ENCODE measurements at places on chromosomes 1 and 21.

GRCh38 chr1:155026588-155026987 is 7.0 kb downstream of the DCST2 start:
- no peak for DNase-seq

DNA sequence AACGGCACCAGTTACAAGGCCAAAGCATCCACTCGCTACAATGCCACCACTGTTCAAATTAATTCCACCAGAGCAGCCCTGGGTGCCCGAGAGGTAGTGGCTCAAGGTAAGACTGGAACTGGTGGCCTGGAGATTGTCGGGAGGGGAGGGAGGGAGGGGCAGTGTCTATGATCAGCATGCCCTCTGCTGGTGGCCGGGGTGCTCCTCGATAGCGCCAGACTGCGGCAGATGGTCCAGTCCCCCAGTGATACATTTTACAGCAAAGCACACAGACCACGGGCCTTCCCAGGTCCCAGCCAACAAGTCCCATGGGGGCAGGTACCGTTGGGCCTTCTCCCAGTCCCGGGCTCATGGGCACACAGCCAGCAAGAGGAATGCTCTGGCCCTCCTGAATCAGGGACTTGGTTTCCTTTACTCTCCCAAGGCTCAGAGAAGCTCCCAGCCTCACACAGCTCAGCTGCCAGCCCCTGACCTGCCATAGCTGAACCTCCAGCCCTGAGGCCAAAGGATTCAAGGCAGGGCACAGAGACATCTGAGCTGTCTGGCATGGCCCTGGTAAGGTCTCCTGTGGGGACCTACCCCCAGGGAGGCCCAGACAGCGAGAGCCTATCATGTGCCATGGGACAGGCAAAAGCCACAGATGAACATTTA is 15.3 kb downstream of the ACOT7 start:
- no peak for DNase-seq

- no peak for DNase-seq
These were observed 77.2 kb downstream of the LAMC1 start for GRCh38 chr1:183100361-183100974.

DNA sequence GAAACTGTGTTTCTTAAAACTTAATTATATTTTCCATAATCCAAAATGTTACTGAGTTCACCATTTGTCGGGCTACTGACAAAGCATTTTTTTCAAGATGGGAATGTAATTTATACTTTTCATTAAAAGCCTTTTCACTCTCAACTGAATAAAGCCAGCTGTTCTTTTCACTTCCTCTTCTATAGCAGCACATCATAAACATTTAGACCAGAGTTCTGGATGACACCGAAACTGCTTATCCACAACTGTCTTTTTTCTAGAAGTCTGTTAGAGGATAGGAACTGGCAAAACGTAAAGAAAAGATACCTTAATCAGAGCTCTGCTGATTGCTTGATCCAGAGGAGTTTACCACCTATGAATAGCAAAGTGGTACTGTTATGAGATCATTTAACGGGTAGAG is 594.7 kb downstream of the ADGRL2 start:
- no peak for DNase-seq

DNA sequence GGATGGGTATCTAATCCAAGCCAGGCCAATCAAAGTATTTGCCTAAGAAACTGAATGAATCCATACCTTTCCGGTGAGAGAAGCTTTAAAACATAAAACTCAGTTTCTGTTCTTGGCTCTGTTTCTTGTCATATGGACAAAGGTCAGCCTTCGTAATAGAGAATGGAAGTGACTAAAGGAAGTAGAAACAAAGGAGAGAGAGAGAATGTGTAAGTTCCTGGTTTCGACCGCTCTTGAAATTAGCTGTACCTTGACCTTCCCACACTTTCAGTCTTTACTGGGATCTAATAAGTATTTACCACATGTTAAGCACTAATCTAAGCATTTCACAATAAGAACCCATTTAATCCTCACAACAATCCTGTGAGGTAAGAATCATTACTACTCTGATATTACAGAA is 19.6 kb upstream of the CLCA4 start:
- no peak for DNase-seq

DNA sequence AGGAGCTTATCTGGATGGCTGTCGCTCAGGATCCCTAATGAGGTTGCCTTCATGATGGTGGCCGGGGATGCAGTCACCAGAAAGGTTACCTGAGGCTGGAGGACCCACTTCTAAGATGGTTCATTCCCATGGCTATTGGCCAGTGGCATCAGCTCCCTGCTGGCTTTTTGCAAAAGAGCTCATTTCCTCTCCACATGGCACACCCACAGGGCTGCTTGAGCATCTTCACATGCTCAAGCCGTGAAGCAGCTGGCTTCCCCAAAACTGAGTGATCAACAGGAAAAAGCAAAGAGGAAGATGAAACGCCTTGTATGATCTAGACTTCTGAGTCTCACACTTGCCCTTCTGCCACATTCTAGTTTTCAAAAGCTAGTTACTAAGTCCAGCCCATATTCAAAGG is 124.6 kb upstream of the CXADR start:
- DNase-seq, result no peak

DNA sequence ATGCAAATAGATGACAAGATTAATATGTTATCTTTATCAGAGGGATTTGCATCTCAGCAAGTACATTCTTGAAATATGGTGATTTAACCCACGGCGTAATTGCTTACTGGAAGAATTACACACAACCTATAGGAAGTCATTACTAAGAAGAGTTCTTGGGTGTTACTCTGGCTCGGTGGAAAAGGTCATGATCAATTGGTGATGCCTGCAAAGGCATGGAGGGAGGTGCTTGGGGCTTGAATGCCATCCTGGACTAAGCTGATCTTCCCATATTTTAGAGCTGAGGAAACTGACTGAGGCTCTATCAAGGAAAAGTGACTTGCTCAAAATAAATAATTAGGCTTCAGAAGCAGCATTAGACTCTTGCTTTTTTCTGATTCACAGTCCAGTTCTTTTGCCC is 137.5 kb upstream of the JUN start:
- no peak for DNase-seq

DNA sequence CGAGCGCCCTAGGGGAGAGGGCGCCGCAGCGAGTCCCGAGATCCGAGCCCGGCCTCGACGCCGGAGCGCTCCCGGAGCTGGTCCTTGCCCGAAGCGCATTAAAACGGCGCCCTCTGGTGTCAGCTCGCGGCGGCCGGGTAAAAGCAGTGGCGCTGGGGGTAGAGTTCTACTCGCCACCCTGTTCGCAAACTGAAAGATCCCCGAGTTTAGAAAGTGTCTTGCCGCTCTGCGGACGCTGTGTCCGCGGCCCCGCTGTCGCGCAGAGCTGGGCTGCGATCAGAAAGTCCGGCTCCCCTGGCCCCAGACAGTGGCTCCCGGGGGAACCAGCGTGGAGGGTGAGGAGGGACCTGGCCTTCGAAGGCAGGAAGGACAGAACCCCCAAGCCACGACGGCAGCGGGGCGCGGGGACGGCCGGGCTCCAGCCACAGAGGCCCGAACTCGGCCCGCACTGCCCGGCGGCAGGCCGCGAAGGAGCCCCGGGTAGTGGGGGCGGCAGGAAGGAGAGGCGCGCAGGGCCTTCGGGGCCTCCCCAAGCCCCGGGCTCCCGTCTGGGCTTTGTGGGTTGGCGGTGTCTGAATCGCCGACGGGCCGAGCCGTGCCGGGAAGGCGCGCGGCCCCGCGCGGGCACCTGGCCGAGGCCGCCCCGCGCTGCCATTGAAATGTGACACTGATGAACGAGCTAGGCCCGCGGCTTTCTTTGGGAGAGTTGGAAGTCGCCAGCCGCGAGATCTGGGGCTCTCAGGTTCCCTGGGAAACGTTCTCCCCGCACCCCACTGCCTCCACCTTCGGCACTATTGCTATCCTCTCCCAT is 39.1 kb upstream of the NFIA start:
- DNase-seq, result peak; percentile 67

GRCh38 chr1:184022668-184023067 is 14.9 kb downstream of the COLGALT2 start:
- no peak for DNase-seq

GRCh38 chr1:116986421-116987255 is 14.9 kb upstream of the CD101 start:
- DNase-seq, result no peak

- DNase-seq, result no peak
These were observed 22.6 kb downstream of the ZBTB17 start for GRCh38 chr1:15953294-15953771.

DNA sequence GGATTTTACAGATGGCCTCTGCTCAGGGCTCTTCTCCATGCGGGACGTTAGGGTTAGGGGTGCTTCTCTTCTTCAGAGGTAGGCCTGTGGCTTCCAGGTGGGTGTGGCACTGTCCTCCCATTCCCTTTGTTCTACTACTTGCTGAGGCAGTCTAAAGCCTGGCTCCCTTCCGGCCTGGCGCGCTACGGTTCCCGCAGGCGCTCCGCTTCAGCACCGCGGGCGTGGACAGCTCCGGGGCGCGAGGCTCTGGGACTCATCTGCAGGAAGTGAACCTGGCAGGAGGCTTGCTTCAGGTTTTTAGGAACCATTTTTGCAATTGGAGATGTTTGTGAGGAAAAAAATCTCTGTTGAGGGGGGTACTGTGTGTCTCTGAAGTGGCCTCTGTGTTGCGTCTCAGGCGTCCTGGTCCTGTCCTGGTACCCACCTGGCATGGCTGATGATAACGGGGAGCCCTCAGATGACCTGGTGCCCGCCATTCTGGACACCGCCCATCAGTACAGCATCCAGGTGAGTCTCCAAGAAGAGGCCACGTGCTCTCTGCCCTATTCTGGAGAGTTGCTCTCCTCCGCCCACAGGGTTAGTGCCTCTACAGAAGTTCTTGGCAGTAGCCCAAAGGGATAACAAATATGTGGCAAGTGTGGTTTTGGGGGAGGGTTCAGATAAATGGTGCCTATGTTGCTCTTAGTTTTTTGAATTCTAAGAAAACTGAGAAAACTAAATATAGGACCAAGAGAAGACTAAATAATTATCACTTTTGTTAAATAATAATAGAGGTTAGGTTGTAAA is 1.9 kb downstream of the MANEAL start:
- no peak for DNase-seq

DNA sequence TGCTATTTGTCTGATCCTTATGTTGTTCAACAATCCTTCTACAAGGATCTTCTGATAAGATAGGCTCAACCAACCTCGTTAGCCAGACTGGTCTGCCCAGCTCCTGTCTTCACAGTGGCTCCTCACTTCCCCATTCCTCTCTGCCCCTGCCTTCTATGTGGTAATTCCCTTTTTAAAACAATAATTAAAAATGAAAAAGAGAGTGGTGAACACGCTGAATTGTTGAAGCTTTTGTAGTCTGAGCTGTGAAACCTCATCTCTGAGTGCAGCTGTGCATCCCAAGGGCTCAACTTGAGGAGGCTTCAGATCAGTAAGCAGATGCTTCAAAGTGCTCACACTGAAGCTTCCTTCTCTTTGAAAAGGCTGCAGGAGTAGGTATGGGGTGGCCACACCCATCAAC is 70.7 kb upstream of the JUN start:
- no peak for DNase-seq

- no peak for DNase-seq
These were observed 3.2 kb upstream of the C8B start for GRCh38 chr1:56968878-56969495.

DNA sequence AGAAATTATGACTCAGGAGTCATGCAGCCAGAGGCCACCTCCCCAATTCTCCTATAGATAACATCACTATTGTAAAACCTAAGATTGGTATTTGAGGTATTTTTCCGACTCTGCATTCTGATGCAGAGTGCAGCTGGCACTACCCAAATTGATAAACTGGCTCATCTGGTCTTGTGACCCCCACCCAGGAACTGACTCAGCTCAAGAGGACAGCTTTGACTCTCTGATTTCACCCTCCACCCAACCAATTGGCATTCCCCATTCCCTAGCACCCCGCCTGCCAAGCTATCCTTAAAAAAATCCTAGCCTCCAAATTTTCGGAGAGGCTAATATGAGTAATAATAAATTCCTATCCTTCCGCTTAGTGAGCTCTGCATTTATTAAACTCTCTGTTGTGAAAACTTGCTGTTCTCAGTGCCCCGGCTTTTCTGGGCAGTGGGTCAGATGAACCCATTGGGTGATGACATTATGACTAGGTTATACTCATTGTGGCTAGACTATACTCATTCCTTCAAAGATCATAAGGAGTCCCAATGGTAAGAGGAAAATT is 39.4 kb upstream of the EPS15 start:
- DNase-seq, result no peak

- DNase-seq, result no peak
These were observed 3.2 kb upstream of the SAMD11 start for GRCh38 chr1:920521-920920.

GRCh38 chr1:172533513-172534151 is 682 bp downstream of the SUCO start:
- no peak for DNase-seq

DNA sequence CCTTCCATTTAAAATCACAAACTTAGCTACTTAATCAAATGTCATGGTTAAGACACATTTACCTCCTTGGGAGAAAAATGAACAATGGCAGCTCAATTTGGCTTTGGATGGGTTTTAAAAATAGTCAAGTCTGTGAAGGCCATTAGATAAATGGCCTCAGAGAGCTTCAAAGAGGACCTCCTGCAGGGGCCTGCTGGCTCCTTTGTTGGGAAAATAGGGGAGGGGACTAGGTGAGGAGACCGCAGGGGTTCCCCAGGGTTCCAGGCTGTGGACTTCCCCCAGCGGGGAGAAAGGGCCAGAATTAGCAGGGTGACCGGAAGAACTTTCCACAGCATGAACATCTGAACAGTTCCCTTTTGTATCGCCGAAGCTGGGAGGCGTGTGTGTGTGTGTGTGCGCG is 3.4 kb upstream of the AJAP1 start:
- no peak for DNase-seq

DNA sequence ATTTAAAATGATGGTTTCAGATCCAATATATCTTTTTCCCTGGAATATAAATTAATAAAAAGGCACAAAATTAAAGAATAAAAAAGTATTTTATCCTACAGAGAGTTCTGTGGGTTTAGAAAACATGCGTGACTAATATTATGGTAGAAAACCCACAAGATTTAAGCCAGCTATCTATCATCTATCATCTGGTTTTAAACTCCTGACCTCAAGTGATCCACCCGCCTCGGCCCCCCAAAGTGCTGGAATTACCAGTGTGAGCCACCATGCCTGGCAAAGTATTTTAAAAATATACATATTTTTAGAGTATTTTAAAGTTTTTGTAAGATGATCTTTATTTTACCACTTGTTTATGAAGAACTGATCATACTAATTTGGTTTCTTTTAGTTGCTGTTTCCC is 79.5 kb downstream of the NRIP1 start:
- DNase-seq, result no peak

DNA sequence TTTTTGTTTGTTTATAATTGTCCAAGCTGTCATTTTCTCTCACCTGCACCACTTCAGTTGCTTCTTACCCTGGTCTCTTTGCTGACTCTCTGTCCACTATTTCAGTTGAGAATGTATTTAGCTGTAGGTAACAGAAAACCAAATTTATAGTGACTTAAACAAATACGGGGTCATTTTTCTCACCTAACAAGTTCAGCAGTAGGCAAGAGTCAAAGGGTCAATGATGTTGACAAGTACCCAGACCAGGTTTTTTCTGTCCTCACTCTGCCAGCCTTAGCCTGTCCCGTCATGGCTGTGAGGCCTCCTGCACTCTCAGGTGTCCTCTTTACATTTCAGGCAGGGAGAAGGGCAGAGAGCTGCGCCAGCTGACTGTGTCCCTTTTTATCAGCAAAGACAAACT is 11.8 kb downstream of the RIIAD1 start:
- DNase-seq, result no peak

GRCh38 chr1:51761351-51761750 is 117.2 kb downstream of the NRDC start:
- DNase-seq, result no peak

GRCh38 chr21:23016617-23017016 is 2018.4 kb downstream of the NCAM2 start:
- no peak for DNase-seq

Measured in C1 segment of cervical spinal cord (tissue), 14 donors.